Endodermal cell (in vitro differentiated cells): ENCODE measurements at places on chromosomes 2 and 18. TPM values are rescaled to one million over a fixed set of nuclear protein-coding genes. Genes with fewer than 3 reads are reported as not detected.

The PRADC1 gene
- 5.9 to 10.2 TPM (median 8.7 TPM) in 3 replicates for total RNA-seq

The NYAP2 gene
- total RNA-seq, result not detected in 2 replicates

GRCh38 chr18:498931-499775, 1.3 kb downstream of the COLEC12 start:
- DNase-seq, result peak; percentile 74

The DTNA gene
- total RNA-seq, result 48.5 to 167 TPM (median 51.6 TPM) in 3 replicates

DNA sequence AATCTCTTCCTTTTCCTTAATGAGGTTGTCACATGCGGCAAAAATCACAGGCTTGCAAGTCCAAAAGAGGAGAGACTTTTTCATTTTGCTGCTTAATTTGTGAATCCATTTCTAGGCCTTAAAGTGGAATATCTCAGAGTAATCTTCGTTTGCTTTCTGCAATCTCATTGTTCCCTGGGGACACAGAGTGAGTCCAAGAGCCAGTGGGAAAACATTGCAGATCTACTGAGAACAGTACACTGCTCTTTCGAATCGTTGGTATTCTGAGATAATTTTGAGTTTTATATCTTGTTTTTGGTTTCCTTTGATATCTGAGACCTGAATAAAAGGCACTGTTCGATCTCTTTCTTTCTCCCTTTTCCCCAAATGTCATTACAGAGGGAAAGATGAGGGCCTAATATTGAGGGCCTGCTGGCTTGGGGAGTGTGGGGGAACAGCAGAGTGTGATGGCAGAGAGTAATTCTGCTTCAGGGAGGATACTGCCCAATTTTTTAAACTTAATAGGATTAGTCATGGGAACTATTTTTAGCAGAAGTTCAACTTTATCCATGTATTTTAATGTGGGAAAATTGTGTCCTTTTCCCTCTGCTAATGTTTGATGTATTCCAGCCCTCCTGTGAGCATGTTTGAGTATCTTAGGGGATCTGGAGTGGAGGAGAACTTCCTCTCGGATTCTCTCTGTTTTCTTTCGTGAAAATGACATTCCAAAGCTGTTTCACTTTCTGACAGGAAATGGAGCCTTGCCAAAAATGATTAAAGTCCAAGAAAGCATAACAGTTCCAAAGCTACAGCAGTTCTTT, 418.2 kb upstream of the ZEB2 start:
- DNase-seq, result no peak

DNA sequence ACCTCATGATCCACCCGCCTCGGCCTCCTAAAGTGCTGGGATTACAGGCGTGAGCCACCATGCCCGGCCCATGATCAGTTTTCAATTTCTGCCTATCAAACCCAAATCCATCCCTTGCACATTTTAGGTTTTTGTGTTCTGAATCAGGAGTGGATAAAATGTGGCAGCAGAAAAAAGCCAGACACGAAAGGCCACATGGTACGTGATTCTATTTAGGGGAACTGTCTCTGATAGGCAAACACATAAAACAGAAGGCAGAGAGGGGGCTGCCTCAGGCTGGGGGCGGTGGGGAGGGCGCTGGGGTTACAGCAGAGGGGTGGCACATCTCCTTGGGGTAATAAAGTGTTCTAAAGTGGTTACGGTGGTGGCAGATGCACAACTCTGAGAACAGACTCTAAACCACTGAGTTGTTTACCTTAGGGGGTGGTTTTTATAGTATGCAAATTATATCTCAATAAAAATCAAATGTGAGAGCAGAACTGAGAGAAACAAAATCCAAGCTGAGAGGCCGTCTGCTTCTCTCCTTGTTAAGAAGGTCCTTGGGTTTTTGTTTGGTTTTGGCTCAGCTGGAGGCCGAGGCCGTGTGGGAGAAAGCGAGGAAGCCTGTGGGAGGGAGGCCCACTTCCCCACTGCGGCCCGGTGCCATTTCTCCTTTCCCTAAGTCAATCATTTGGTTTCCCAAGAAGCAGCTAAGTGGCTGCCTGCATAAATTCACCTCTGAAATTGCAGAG, 78.0 kb downstream of the SOWAHC start:
- DNase-seq, result peak; percentile 55

DNA sequence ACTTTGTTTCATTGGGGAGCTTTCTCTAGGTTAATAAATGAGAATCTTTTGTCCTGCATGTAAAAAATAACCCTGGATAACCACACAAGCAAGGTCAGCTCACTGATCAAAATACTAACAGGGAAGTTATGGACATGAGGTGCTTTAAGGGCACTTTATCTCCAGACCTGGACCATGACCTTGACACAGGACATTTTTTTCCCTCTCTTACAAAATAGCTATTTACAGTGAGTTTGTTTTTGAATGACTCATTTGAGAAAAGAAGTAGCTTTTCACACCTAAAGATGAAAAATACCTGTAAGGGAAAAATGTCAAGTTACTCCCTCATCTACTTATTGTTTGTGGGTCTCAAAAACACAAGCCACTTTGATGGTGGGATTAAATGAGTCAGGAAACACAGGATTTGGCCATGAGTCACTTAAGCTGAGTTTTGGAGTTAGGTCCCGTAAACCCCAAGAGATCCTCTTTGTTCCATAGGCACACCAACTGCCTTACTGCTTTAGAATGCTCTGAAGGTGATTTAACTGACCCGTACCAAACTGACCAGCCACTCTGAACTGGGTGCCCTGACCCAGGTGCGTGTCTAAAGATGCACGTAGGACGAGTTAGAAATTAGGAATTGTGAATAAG, 479.3 kb upstream of the NXPH2 start:
- no peak for DNase-seq

DNA sequence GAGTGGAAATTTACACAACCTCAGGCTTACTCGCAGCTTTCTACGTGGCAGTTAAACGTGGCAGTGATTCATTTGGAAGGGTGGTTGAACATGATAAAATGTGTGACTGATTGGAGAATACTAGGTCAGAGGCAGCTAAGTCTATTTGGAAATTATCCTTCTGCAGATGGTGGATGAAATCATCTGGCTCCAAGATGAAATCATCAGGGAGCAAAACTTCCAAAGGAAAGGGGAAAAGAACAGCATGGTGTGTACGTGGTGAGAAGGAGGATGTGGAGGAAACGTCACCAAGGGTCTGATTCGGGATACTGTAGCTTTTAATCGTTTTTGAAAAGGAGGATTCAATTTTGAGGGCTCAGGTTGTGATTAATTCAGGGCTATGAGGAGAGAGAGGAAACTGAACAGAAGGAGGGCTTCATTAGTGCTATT, 47.9 kb downstream of the COL3A1 start:
- no peak for DNase-seq
